ENCODE measurements at places on chromosomes 5 and 9. TPM values are rescaled to one million over a fixed set of nuclear protein-coding genes. Genes with fewer than 3 reads are reported as not detected.

GRCh38 chr9:124347206-124347967 lies 67.9 kb downstream of the PSMB7 start:
- DNase-seq: no peak

- no peak for DNase-seq
Observed at GRCh38 chr5:113520429-113520828, 6.9 kb downstream of the YTHDC2 start.

GRCh38 chr9:129879991-129880653 lies 44.9 kb downstream of the USP20 start:
- no peak for DNase-seq

DNA sequence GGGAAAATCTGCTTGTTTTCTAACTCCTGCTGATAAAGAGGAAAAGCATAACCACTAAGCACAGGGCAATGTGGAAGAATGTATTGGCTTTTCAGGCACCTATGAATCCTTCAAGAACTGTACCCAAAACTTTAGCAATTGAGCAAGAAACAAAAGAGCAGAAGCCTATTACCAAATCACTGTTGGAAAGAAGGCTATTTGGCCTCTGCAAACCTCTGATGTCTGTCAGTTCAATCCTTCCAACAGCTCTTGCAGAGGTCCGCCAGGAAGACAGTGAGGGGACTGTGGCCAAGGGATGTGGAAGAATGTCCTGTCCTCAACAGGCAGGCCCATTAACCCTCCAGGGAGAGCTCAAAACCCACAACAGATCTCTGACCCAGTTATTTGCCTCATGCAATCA lies 328.6 kb downstream of the ENC1 start:
- DNase-seq: no peak

DNA sequence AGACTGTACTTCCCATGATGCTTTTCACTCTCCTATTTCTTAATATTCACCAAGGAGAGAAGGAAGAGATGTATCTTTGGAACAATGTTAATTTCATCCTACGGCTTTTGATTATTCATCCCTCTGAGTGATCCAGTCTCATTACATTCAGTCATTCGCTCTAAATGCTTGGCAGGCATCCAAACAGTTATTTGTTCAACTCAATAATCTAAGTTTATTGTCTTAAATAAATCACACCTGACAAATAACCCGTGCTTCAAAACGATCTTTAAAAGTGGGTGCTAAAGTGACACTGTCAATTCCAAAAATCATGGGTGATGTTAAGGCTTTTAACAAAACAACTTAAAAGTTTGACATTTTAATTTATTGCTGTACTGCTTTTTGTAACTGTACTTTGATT lies 233.1 kb downstream of the RASEF start:
- no peak for DNase-seq

- no peak for DNase-seq
Observed at GRCh38 chr9:126454795-126455194, 128.2 kb downstream of the MVB12B start.

- DNase-seq: no peak
Observed at GRCh38 chr9:120733190-120733589, 18.9 kb upstream of the MEGF9 start.

DNA sequence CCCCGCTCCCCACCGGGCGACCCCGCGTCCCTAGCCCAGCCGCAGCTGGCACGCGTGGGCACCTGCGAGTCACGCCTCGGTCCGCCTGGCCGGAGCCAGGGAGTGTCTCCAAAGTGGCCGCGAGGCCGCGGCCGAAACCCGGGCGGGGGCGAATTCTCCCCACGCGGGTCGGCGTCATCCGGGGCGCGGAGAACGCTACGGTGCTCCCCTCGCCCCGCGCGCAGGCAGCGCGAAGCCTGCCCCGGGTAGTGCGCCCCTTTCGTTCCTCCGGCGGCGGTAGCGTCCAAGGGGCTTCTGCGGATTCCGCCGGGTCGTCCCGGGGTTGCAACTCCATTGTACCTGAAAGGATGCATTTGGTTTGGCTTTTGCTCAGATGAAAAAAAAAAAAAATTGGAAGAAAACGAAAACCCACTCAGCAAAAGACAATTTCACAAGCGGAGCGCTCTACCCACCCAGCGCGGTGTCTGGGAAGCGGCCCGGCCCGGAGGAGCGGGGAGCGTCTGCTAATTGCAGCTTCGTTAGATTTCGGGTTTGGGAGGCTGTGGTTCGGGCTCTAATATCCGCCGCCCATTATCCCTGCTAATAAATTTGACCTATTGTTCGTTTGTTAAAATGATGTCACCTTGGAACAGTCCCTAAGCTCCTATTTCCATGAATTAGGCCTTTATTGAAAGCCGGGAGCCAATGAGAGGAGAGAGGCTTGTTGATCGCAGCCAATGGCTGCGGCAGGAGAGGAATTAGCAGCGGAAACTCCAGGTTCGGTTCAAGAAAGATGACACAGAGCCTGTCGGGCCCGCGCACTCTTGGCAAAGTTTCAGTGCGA lies at the start of gene TLX3:
Gene TLX3, plus strand, starts transcription at position 796 of the 823 bp plus-strand sequence. CDS start 118 bp downstream, outside the sequence.
- DNase-seq: no peak

- no peak for DNase-seq
Observed at GRCh38 chr9:130689937-130690700, 3.5 kb upstream of the EXOSC2 start.

DNA sequence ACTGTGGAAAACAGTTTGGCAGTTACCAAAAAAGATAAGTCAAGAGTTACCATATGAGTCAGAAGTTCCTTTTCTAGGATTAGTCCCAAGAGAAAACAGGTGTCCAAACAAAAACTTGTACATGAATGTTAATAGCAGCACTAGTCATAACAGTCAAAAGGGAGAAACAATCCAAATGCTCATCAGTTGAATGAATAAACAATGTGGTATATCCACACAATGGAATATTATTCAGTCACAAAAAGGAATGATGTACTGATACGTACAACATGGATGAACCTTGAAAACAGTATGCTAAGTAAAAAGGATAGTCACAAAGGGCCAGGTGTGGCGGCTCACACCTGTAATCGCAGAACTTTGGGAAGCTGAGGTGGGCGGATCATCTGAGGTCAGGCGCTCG lies 7.9 kb downstream of the ZNF510 start:
- DNase-seq: no peak

DNA sequence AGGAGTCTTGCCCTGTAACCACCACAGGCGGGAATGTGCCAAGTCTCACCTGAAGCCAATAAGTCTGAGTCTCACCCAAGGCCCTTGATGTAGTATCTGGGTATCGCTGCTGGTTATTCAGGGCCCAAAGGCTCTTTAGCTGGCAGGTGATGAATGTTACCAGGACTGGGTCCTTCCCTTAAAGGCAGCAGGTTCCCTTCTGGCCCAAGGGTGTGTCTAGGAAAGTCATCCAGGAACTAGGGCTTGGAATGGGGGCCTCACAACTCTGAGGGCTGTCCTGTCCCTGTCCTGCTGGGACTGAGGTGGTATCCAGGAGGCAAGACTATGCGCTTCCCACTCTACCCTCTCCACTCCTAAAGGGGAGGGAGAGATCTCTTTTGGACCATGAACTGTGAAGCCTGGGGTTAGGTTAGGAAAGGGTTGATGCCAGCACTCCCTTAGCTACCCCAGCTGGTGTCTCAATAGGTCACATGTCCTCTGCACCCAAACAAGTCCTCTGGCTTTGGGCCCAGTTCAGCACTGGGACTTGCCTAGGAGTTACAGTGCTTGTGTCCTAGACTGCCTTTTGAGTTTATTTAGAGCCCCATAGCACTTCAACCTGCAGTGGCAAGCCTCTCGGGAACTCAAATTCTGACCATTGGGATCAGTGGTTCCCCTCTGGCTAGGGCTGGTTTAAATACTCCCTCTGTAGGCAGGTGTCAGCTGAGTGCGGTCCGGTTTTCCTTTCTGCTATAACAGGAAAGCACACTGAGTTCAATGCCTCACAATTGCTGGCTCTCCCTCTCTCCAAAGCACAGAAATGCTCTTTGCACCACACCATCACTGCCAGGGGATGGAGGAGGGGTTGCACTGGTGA lies 22.5 kb upstream of the RANBP3L start:
- DNase-seq: no peak

GRCh38 chr9:92706218-92706940 lies 36.4 kb upstream of the IPPK start:
- DNase-seq: no peak

DNA sequence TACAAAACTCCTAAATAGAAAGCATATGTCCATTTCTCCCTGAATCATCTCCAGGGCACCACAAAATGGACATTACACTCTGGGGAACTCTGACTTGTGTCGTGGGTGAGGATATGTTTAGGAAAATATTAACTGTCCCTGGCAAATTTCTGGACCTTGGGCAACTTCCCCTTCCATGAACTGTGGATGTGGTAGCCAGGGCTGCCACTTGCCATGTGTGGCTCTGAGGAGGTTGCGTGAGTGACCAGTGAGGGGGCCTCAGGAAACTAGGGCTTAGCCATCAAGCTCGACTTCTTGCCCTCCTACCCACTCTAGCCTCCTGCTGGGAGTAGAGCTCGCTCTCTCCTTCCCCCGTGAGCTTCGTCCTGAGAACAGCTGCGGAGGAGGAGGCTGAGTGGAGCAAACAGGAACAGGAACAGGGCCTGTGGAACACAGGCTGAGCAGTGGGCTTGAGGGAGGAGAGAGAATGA lies 13.8 kb upstream of the STC2 start:
- DNase-seq: no peak

DNA sequence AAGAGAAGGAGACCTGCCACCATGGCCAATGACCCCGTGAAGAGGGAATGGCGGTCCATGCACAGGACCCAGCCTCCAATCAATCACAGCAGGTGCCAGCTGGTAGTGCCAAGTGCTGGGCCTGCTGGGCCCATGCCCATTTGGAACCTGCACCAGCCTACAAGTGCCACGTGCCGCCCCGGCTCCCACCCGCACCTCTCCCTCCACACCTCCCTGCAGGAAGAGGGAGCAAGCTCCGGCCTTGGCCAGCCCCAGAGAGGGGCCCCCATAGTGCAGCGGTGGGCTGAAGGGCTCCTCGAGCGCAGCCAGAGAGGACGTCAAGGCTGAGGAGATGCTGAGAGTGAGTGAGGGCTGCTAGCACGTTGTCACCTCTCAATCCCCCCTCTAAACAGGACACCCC lies 37.8 kb upstream of the NPR3 start:
- DNase-seq: no peak

- no peak for DNase-seq
Observed at GRCh38 chr5:142032747-142033631, 20.2 kb upstream of the GNPDA1 start.

- no peak for DNase-seq
Observed at GRCh38 chr5:114434396-114435219, 72.7 kb downstream of the KCNN2 start.

DNA sequence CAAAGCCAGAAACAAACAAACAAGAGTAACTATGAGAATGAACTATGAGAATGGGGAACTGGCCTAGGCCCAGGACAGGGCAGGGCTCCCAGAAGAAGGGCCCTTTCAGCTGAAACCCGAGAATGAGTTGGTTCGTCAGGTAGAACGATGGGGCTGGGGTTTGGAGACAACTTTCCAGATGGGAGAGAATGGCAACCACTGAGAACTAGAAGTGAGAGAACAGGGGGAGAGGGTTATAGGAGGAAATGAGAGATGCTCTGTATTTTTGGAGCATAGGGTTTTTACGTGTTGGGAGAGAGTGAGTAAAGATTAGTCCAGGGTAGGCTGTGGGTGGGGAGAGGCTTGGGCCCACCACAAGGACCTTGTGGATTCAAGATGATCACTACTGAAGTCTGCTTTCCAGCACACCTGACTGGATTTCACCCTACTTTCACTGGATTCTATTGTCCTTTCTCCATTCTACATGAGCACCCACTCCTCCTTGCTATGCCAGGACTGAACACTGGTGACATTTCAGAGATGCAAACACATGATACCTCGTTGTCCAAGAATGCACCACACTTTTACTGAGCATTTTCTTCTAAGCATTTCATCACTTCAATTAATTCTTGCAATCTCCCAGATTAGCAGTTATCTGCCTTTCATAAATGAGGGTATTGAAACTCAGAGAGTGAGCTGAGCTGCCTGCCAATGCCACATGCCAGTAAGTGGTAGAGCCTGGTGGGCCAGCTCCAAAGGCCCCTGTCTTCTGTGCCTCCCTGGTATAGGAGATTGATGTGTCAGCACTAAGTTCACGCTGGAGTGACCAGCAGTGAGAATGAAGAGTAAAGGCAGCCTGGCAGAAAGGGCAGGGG lies 3.2 kb upstream of the TMEM268 start:
- no peak for DNase-seq

GRCh38 chr5:64229163-64229774 lies 63.6 kb downstream of the RNF180 start:
- DNase-seq: no peak

DNA sequence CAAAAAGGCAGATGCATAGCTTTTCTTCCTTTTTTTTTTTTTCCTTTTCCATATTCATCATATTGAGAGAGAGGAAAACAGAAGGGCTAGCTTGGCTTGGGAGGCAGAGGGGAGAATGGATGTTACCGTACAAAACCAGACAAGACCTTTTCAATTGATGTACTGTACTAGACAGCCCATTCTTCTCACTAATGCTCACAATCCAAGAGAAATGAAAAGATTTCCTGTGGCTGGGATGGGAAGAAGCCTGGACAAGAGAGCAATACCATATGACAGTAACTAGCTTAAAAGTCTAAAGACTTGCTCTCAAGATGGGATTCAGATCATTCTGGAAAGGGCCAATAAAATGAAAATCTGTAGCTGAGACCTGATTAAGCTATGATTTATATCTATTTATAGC lies 3.4 kb downstream of the CEMIP2 start:
- DNase-seq: no peak

- DNase-seq: no peak
Observed at GRCh38 chr5:79578876-79579275, 33.4 kb upstream of the TENT2 start.

DNA sequence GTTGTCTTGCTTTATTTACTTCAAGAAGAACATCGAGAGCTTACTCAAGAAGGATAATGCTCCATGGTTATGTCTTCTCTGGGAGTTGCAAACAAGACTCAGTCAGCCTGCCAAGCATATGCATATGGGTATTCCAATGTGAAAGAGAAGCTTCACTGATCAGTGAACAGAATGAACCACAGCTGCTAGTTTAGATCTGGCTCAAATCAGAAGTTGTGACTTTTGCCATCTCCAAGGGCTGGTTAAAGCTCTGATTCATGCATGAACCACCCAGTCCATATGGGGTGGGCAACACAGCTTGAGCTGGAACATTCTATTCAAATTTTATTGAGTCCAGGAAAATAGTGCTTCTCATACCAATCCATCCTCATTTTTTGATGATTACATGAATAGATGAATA lies 50.0 kb downstream of the ATPSCKMT start:
- no peak for DNase-seq

Gene CTSV
- total RNA-seq: not detected

Gene C5orf34
- 0.99 TPM for total RNA-seq

Gene PKD2L2
- total RNA-seq: not detected

Gene TCERG1
- 84.6 TPM for total RNA-seq

Gene CBY3
- not detected for total RNA-seq

Gene ADRB2
- 2.9 TPM for total RNA-seq

Gene PPIP5K2
- 48.7 TPM for total RNA-seq

Gene NTNG2
- 3.6 TPM for total RNA-seq

Gene KIF24
- 0.08 TPM for total RNA-seq

Gene FXN
- 16.2 TPM for total RNA-seq

Gene ZNF454
- not detected for total RNA-seq

Measured in T-helper 17 cell (primary cell).